ENCODE measurements at places on chromosomes 13 and 19.

DNA sequence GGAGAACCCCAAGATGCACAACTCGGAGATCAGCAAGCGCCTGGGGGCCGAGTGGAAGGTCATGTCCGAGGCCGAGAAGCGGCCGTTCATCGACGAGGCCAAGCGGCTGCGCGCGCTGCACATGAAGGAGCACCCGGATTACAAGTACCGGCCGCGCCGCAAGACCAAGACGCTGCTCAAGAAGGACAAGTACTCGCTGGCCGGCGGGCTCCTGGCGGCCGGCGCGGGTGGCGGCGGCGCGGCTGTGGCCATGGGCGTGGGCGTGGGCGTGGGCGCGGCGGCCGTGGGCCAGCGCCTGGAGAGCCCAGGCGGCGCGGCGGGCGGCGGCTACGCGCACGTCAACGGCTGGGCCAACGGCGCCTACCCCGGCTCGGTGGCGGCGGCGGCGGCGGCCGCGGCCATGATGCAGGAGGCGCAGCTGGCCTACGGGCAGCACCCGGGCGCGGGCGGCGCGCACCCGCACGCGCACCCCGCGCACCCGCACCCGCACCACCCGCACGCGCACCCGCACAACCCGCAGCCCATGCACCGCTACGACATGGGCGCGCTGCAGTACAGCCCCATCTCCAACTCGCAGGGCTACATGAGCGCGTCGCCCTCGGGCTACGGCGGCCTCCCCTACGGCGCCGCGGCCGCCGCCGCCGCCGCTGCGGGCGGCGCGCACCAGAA is 1.1 kb downstream of the SOX1 start:
- DNase-seq, result no peak

DNA sequence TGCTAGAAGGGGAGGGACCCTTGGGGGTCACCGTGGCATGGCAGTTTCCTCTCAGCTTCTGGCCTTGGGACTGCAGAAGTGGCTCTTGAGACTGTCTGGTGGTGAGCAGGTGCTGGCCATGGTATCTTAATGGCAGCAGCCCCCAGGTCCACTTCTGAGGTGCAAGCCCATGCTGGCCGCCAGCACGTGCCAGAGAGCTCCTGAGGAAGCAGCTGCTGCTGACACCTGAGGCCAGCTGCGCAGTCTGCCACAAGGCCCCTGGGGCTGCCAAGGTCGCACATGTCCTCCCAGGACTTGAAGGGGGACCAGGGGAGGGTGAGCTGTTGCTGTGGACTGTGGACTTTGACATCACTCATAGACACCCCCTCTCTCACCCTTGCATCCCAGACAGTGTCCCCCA is 48.0 kb downstream of the NFIX start:
- no peak for DNase-seq

DNA sequence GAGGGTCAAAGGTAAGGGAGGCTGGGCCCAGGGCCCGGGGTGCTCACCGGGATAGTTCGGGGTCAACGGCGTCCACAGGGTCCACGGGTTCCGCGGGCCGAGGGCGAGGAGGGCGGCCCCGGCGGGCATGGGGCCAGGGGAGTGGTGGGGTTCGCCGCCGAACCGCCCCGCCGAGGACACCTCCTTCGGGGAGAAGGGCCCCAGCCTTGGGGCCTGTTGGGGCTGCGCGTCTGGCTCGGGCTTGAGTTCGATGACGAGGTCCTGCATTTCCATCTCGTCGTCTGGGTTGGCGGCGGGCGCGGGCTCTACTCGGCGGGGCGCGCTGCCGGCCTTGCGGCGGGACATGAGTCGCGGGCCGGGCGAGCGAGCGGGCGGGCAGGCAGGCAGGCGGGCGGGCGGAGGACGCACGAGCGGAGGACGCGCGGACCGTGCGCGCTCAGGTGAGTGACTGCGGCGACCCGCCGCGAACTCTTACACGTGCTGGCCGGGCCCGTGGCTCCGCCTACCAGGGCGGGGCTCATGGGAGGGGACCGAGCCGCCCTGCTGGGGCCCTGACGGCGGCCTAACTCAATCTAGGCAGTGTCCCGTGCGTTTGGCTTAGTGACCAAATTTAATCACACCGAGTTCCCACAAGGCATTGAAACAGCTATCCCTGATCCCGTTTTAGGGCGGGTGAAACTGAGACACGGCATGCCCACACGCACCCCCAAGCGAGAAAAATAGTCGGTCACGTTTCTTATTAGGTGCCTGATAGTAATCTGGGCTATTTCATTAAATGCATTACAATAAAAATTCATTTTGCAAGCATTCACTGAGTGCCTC is at the start of gene ZNF296:
Gene ZNF296, minus strand, starts transcription at position 450 of the 822 bp plus-strand sequence. Its CDS starts 105 bp downstream, at position 345.
- peak; percentile 81 for DNase-seq

DNA sequence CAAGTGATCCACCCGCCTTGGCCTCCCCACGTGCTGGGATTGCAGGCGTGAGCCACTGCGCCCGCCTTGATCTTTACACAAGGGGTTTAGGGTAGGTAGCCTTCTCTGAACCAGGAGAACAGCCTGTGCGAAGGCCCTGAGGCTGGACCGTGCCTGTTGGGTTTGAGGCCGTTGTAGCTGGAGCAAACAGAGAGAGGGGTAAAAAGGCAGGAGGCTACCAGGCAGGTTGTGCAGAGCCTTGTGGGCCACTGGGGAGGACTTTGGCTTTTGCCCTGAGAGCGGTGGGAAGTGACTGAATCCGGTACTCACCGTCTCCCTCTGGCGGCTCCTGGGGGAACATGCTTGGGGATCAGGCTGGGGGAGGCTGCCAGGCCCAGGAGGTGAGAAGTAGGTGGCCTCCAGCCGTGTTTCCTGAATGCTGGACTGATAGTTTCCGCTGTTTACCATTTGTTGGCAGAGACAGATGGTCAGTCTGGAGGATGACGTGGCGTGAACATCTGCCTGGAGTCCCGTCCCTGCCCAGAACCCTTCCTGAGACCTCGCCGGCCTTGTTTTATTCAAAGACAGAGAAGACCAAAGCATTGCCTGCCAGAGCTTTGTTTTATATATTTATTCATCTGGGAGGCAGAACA is 24.6 kb downstream of the SPC24 start:
- peak; percentile 85 for DNase-seq

- no peak for DNase-seq
Observed at GRCh38 chr19:55322204-55322885, 2.8 kb downstream of the TMEM150B start.

DNA sequence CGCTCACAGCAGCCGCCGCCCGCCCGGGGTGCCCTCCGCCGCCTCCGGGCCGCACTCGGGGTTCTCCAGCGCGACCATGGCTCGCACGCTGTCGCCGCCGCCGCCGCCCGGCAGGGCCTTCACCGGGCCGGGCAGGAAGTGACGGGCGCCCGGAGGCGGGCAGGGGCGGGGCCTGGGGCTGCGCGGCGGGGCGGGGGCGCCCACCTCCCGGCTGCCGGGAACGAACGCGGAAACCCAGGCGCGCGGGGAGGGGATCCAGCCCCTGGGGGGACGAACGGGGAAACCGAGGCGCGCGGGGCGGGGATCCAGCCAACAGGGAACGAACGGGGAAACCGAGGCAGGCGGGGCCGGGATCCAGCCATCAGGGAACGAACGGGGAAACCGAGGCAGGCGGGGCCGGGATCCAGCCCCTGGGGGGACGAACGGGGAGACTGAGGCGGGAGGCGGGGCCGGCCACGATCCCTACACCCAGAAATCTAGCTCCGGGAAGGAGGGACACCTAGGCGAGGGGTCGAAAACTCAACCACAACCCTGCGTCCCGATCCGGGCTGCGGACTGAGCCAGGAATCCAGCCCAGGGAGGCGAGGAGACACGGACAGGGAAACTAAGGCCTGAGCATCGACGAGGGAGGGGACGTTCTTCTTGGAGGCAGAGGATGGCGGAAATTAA is at the start of gene R3HDM4:
Gene R3HDM4, minus strand, starts transcription at position 140 of the 669 bp plus-strand sequence. Its CDS starts 62 bp downstream, at position 78.
- DNase-seq, result peak; percentile 90

DNA sequence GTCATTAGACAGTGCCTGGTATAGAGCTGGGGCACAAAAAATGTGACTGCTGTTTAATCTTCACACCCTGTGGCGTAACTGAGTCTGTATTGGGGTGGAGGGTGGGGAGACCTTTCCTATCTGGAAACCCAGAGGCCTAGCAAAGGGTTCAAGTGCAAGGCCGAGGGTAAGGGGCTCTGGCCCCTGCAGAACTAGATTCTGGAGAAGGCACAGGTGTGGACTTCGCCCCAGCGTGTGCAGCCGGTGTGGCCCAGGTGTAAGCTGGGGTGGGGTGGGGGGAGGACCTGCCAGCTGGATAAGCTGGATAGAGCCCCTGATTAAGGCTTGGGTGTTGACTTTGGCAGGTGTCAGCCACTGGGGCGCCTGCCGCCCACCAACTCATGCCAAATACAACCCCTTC is 1.3 kb downstream of the RAB3D start:
- DNase-seq, result no peak

DNA sequence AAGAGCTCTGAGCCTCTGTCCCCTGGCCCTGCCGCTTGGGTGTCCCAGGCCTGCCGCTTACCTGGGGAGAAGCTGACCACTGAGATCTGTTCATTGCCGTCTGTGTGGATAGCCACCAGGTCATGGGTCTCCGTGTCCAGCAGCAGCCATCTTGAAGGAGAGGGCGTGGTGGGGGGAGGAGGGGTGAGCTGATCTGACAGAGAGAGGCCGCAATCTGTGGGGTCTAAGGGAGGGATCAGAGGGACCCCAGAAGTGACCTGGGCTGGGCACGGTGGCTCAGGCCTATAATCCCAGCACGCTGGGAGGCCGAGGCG is 14.6 kb upstream of the GPR4 start:
- DNase-seq, result no peak

- DNase-seq, result no peak
Observed at GRCh38 chr19:52138983-52139251, 821 bp downstream of the ZNF616 start.

DNA sequence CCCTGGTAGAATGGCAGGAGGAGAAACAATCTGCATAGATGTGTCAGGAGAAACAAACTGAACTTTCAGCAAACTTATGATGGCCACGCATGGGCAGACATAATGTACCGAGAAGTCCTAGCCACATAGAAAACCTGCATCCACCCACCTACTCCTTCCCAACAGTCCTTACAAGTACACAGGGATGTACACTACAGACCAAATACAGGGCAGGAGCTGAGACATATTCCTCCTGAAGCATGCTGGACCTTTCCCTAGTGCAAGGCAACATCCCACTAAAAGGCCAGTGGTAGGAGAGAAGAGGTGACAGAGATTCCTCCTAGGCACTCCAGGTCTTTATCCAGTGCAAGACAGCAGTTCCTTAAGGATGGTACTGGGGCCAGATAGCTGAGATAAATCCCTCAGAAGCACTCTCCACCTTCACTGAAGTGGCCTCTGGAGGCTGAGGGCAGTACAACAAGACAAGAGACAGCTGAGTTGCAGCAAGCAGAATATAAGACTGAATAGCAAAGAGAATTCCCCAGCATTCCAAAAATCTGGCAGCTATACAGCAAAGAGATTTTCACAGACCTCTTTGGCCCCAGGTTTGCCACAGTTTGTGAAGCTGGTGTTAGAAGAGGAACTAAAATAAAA is 18.3 kb downstream of the VWA8 start:
- no peak for DNase-seq

GRCh38 chr19:7783991-7784423 is 21.0 kb downstream of the CLEC4M start:
- DNase-seq, result peak; percentile 61

DNA sequence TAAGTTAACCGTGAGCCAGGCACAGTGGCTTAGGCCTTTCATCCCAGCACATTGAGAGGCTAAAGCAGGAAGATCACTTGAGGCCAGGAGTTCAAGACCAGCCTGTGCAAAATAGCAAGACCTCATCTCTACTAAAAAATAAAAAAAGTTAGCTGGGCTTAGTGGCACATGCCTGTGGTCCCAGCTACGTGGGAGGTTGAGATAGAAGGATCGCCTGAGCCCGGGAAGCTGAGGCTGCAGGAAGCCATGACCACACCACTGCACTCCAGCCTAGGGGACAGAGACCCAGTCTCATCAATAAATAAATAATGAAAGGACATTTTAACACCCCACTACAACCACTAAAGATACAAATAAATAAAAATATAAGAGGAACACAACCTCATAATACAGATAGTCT is 21.6 kb downstream of the LSM14A start:
- no peak for DNase-seq

GRCh38 chr13:57925250-57925649 is 293.7 kb downstream of the PCDH17 start:
- DNase-seq, result no peak

GRCh38 chr13:69458013-69458412 is 649.6 kb upstream of the ATXN8OS start:
- no peak for DNase-seq

- DNase-seq, result no peak
Observed at GRCh38 chr13:60986301-60986700, 429.3 kb downstream of the PCDH20 start.

GRCh38 chr19:6750062-6750461 is 10.6 kb downstream of the TRIP10 start:
- DNase-seq, result no peak

- no peak for DNase-seq
Observed at GRCh38 chr13:47798194-47798593, 202.9 kb downstream of the SUCLA2 start.

GRCh38 chr13:43411741-43412140 is 375.0 kb downstream of the ENOX1 start:
- DNase-seq, result no peak

DNA sequence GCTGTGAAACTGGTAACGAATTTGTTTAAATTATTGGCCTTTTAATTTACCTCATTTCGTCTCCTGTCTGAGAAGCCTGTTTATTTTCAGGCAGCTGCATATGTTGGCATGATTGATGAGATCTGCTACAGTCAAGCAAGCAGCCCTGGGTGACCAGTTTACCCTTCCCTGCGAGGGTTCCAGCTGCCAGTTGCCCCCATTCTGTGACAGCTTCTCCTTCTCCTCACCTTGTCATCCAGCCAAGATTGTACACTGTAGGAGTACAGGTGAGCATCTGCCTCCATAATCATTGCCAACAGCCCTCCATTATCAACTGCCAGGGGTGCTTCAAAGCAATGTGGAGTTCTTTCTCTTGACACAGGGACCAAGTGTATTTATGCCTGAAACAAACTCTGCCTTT is 1979.9 kb upstream of the PRR20A start:
- no peak for DNase-seq

- DNase-seq, result no peak
Observed at GRCh38 chr13:99505814-99506269, 4.6 kb downstream of the TM9SF2 start.

- no peak for DNase-seq
Observed at GRCh38 chr13:102707467-102707866, 12.6 kb upstream of the METTL21C start.

- no peak for DNase-seq
Observed at GRCh38 chr13:113646921-113647340, 11.1 kb downstream of the ATP4B start.

All from suppressor macrophage (primary cell).